ENCODE measurements at places on chromosomes 6 and 20.

DNA sequence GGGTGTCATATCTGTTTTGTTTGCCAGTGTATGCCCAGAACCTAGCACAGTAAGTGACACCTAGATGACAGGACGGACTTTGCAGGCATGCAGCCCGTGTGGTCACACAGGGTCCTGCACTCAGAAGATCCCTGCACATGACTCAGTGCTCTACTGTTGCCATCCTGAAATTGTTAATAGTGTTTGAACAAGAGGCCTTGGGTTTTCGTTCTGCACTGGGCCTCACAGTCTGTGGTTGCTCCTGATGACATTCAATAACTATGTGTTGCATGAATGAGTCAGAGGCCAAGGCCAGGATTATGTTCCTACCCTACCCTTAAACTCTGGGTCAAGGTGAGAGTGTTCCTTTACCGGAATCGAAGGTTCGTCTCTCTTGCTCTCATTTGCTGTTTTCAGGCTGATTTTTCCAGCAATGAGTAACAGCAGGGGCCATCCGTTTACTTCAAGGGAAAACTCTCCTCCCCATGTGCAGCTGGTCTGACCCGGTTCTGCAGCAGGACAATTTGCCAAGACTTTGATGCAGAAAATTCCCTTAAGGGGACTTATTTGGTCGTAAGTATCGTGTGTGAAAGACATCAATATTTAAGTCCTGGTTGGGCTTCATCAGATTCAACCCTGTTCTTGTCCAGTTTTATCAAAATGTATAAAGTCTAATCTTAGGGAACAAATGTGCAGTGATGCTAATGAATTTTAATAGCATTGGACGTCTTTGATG lies 13.0 kb upstream of the PFDN4 start:
- DNase-seq: no peak

- DNase-seq: peak; percentile 63
Observed at GRCh38 chr20:50642288-50642803, 49.0 kb downstream of the RIPOR3 start.

GRCh38 chr6:144820270-144820669 lies 535.1 kb downstream of the UTRN start:
- no peak for DNase-seq

- DNase-seq: no peak
Observed at GRCh38 chr6:135854799-135855198, 3.3 kb downstream of the PDE7B start.

DNA sequence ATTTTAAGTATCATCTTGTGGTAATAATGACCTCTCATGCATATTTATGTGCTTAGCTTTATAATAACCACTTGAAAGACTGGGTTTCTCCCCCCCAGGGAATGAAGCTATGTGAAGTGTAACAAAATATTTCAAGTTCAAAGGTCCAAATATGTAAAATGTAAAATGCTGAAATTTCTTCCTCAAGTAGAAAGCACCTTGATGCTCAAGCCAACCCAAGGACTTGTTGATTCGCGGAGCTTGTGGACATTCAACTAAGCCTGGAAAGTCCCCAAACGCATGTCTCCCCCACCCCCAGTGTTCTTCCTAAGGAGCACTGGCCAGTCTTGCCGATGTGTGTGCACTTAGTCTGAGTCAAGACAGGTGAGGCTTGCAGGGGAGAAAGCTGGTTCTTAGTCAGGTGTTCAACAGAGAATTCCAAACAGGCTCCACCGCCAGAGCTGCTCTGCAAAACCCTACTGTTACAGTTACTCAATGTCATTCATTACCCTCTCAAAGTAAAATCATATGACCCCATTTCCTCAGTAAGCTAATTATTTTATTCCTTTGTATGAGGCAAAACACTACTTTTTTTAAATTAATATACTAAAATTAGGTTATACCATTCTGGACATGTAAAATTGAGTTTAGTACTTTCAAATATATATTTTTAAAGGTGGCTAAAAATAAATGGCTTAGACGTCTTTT lies 46.9 kb upstream of the QKI start:
- DNase-seq: no peak

- DNase-seq: no peak
Observed at GRCh38 chr6:148307405-148307804, 35.2 kb upstream of the SASH1 start.

Data from WTC11 (cell line).